ENCODE measurements at places on chromosomes 16 and 17. TPM values are rescaled to one million over a fixed set of nuclear protein-coding genes. Genes with fewer than 3 reads are reported as not detected.

Gene CTRB2
- not detected for total RNA-seq

Gene CCL16
- not detected for total RNA-seq

- no peak for DNase-seq
These were observed 3.6 kb downstream of the RNF112 start for GRCh38 chr17:19414396-19415280.

DNA sequence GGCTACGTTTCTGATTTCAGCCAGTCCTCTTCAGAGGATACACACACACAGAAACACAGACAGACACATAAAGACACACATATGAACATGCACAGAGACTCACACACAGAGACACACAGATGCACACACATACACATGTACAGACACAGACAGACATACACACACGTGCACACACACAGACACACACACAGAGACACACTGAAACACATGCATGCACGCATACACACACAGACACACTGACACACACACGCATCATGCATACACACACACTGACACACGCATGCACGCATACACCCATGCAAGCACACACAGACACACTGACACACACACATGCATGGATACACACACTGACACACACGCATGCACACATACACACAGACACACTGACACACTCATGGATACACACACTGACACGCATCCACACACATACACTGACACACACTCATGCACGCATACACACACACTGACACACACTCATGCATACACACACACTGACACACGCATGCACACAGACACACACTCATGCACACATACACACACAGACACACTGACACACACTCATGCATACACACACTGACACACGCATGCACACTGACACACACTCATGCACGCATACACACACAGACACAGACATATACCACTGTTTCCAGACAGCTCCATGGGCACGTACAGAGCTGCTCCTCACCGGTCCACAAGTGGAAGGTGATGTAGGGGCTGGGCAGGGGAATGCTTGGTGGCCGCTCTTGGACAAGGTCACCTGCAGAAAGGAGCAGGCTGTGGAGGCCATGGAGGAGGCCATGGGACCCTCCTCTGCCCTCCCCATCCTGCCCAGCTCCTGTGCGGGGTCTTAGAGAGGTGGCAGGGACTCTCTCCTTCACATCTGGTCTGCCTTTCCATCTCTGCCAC is 30.1 kb upstream of the MFSD6L start:
- no peak for DNase-seq

DNA sequence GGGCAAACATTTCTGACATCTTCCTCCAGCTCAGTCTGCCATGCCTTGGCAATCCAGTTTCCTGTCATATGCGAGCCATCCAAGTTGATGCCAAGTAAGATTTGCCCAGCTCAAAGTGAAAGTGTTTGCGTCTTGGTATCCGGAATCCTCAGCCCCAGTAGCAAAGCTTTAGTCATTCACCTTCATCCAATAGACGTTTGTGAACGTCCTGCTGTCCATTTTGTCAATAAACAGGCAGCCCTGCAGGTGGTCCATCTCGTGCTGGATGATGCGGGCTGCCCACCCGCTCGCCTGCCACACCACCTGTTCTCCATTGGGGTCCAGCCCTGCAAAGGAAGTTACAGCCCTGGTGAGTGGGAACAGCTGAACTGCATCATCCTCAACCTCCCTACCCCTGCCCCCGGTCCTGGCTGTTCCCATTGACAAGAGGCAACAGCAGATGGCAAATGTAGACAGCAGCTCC is 1.5 kb downstream of the PDF start:
- peak; percentile 48 for DNase-seq

GRCh38 chr16:27556471-27556870 is 6.5 kb downstream of the KATNIP start:
- DNase-seq = no peak

Gene KRTAP1-1
- 0.64 TPM for total RNA-seq

Gene SMG1
- 36.2 TPM for total RNA-seq

GRCh38 chr17:79466562-79467350 is 144.1 kb downstream of the RBFOX3 start:
- no peak for DNase-seq

DNA sequence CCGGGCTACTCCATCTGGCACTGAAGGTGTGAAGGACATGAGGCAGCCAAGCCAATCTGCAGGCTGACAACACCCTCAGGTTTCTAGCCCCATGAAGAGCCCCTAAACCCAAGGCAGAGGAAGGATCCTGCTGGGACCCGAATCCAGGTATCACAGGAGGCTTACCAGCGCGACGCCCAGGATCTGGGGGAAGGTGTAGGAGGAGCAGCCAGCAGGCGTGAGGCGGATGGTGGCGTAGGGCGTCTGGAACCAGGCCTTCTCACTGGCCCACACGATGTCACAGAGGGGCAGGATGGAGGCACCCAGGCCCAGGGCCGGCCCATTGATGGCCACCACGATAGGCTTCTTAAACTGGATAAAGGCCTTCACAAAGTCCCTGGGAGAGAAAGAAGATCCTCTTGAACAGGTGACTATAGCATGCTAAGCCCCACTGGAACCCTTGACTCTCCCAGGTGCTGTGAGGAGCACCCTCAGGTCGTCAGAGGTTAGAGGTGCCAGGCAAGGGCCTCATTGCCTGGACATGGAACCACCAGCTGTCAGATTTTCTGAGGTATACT is 71.7 kb downstream of the DYNLRB2 start:
- no peak for DNase-seq

DNA sequence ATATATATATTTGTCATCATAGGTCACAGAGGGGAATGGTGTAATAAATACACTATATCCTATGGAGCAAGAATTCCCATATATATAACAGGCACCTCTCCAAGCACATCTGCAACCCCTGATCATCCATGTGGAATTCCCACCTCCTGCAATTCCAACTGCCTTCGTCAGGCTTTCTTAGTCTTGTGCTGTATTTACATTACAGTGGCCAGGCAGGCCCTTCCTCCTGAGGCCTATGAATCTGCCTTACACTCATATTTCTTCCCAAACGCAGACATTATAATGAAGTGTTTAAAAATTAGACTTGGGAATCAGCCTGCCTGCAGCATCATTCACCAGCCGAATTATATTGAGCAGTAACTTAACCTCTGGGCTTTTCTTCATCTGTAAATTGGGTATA is 19.3 kb upstream of the DNAH9 start:
- no peak for DNase-seq

Gene TBC1D3B
- 18.6 TPM for total RNA-seq

DNA sequence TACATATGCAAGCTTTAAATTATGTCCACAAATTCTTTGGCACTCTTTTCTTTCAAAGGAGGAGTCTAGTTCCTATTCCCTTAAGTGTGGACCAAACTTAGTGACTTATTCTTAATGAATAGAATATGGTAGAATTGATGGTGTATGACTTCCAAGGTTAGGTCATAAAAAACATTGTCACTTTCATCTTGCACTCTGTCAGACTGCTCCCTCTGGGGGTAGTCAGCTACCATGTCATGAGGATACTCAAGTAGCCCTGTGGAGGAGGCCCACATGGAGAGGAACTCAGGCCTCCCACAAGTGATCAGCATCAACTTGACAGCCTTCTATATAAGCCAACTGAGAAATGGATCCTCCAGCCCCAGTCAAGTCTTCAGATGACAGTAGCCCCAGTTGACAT is 58.0 kb upstream of the SCNN1B start:
- DNase-seq = no peak

Gene FBXW10
- total RNA-seq = not detected

DNA sequence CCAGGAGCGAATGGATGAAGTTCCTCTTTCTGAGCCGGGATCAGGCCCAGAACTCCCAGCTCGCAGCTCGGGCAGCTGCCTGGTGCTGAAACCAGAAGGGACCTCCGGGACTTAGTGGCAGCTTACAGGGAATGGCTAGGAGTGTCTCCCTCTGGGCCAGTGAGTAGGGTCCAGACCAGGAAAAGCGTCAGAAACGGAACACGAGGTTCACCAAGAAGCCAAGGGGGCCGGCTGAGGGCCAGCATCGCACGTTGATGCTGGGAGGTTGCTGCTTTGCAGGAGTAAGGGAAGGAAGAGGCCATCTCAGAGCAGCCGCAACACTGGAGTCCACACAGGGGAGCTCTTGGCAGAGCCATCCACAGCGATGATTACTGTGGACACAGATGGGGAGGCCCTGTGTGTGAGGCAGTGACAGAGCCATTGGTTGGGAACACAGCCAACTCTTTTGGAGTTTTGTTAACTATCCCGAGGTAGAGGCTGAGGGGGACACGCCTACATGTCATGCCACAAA is 74.0 kb upstream of the CREBBP start:
- DNase-seq = no peak

GRCh38 chr16:69741951-69742904 is 12.5 kb downstream of the NOB1 start:
- peak; percentile 60 for DNase-seq

Gene C1QTNF8
- total RNA-seq = 0.10 TPM

- DNase-seq = peak; percentile 55
These were observed 15.2 kb upstream of the TOX3 start for GRCh38 chr16:52561910-52562741.

- DNase-seq = no peak
These were observed 634 bp upstream of the NATD1 start for GRCh38 chr17:21253646-21254441.

DNA sequence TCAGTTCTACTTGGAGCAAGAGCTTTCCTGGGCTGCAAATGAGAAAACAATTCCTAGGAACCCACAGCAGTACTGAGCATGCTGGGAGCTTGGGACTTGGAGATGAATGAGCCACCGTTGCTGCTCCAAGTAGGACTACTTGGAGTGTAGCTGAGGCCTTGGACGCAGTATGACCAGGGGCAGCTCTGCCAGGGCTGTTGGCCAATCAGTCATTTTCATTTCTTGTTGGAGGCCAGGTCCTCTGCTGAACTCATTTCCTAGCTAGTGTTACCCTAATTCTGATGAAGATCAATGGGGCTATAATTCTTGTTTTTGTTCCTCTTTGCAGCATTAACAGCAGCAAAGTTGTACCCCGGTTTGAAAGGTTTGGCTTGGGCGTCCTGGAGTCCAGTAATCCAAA is 8.0 kb upstream of the LGALS9 start:
- DNase-seq = no peak
